ENCODE measurements at places on chromosomes 13 and 19.
A peak's percentile ranks its signal among the peaks of the same experiment; 100 is the strongest.

- no peak for DNase-seq
These were observed 76.2 kb upstream of the MTIF3 start for GRCh38 chr13:27526516-27526915.

DNA sequence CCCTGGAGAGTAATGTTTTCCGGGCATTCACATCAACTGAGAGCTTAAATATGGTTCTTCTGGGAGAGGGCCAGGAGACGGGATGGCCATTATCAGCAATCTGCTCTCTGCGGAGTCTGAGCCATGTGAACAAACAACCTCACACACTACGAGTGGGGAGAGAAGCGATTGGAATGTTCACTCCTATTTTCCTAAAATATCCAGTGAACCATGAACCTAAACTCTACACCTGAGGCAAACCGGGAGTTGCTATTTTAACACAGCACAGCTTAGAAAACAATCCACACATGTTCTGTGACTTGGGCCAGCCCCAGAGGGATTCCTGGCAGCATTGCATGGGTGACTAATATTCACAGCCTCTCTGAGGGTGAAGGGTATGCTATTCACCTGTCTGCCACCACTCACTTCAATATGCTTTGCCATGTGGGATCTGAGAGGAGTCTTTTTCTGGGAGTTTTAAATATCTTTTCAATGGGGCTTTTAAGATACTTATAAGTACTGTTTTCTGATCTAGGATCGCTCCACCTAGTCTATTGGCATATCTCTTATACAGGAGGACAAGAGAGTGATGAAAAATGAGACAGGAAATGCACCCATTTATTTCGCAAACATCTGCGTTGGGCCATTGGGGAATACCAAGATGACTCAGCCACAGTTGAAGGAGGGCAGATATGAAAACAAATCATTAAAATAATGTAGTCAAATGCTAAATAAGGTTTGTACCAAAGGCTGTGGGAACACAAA is 72.6 kb upstream of the SERP2 start:
- DNase-seq, result no peak

GRCh38 chr19:43555185-43555770 is 20.0 kb downstream of the XRCC1 start:
- peak; percentile 72 for DNase-seq

GRCh38 chr13:75492389-75492788 is 10.4 kb upstream of the TBC1D4 start:
- DNase-seq, result no peak

- no peak for DNase-seq
These were observed 757 bp downstream of the CCDC124 start for GRCh38 chr19:17933414-17934129.

- no peak for DNase-seq
These were observed 45.3 kb downstream of the RGCC start for GRCh38 chr13:41502673-41503072.

- no peak for DNase-seq
These were observed 5.2 kb downstream of the ITPKC start for GRCh38 chr19:40721936-40722661.

- no peak for DNase-seq
These were observed 624 bp downstream of the SAFB start for GRCh38 chr19:5623397-5624017.

DNA sequence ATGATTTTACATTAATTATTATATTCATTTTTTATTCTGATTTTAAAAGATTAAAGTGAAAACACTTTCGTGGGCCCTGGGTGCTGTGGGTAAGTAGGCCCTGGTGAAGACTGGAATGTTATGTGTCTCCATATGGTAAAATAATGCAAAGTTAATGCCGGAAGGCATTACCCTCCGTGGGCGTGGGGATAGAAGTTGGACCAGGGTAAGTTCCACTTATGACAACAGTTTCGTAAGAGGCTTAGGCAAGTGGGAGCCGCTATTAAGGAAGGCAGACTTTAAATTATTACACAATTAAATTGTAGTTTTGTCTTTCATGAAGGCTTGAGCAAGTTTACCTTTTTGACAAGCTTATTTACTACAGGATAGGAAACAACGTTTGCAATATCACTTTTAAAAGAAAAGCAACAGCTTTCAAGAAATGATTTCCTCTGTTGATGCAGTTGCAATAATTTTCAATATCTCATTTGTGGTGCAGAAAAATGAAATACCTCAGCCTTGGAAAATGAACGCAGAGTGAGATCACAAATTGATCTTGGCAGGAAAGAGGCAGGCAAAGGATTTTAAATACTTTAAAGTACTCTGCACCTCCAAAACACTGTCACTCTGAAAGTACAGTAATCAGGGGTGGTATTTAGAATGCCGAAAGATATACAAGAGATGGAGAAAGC is 310.6 kb downstream of the DCT start:
- DNase-seq, result no peak

DNA sequence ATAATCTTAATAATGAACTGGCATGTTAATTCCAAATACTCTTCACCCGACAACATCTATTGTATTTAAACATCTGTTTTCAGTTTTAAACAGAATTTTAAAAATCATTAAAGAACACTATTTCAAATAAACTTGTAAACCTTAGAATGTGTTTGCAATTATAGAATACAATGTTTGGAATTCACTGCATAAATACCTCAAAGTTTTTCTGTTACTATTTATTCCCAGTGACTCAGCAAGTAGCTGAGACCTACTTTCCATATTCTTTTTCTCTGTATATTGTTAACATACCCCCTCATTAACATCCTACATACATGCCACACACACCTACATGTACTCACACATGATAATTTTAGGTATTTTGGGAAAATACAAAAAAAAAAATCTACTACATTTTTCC is 1134.3 kb downstream of the SLITRK1 start:
- no peak for DNase-seq

DNA sequence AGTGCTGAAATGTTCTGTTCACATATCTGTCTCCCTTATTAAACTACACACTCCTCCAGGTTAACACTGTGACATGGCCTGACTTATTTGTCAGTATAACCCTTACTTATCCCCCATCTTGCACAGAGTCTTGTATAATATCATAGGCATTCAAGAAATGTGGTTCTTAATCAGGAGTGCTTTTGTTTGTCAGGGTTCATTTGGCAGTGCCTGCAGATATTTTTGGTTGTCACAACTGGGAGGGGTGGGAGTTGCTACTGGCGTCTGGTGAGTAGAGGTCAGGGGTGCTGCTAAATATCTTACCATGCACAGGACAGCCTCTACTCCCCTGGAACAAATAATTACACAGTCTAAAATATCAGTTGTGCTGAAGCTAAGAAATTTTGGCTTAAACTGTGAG is 20.4 kb upstream of the OBI1 start:
- DNase-seq, result no peak

DNA sequence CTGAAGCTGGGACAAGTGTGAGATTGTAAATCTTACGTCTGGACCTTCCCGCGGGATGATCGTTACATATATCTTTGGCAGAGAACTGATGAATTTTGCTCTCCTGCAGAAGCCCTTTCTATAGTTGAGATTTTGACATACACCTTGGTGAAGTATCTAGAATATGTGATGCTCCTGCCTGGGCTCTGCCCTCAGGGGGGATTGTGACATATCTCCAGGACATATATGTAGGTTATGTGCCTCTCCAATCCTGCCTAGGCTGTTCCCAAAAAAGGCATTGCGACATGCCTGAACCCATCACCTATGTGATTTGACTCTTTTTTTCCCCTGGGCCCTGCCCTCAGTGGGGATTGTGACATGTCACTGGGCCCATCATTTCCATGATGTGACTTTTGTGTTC is 76.6 kb downstream of the ZNF208 start:
- no peak for DNase-seq

- DNase-seq, result no peak
These were observed 13.9 kb upstream of the MADCAM1 start for GRCh38 chr19:482186-483041.

Measured in activated CD8-positive, alpha-beta memory T cell treated with anti-CD3 and anti-CD28 coated beads for 4 hours (primary cell).